ENCODE measurements at places on chromosomes 12 and 14.

GRCh38 chr14:55102141-55102621 is 26.9 kb upstream of the LGALS3 start:
- peak overlapping the region; percentile 67 for H3K4me3 ChIP-seq
- H3K27ac ChIP-seq = peak overlapping the region; percentile 99
- peak; percentile 82 for DNase-seq
- H3K36me3 ChIP-seq = peaks cover 9% of the 10 kb centered on the region
- no peaks in the 10 kb centered on the region for H3K27me3 ChIP-seq

- no peak overlapping the region for H3K4me3 ChIP-seq
- peaks cover 49% of the 10 kb centered on the region for H3K36me3 ChIP-seq
These were observed 14.2 kb downstream of the CACNB3 start for GRCh38 chr12:48832321-48833060.

GRCh38 chr12:15522574-15523187 is 200.4 kb downstream of the PTPRO start:
- no peak overlapping the region for H3K4me3 ChIP-seq
- H3K4me1 ChIP-seq = peaks cover 7% of the 10 kb centered on the region
- H3K27me3 ChIP-seq = peaks cover 20% of the 10 kb centered on the region

GRCh38 chr14:101499513-101499912 is 61.8 kb upstream of the DIO3 start:
- H3K27ac ChIP-seq = no peak overlapping the region
- H3K36me3 ChIP-seq = no peaks in the 10 kb centered on the region
- DNase-seq = no peak
- H3K4me1 ChIP-seq = no peaks in the 10 kb centered on the region
- H3K4me3 ChIP-seq = no peak overlapping the region

- H3K4me1 ChIP-seq = peaks cover 13% of the 10 kb centered on the region
- DNase-seq = no peak
- no peak overlapping the region for H3K27ac ChIP-seq
- no peaks in the 10 kb centered on the region for H3K27me3 ChIP-seq
- H3K36me3 ChIP-seq = peaks cover 16% of the 10 kb centered on the region
These were observed 36.1 kb downstream of the NCOR2 start for GRCh38 chr12:124531281-124531745.
